Urothelium cell line (cell line): ENCODE measurements at places on chromosomes 5 and 9.

DNA sequence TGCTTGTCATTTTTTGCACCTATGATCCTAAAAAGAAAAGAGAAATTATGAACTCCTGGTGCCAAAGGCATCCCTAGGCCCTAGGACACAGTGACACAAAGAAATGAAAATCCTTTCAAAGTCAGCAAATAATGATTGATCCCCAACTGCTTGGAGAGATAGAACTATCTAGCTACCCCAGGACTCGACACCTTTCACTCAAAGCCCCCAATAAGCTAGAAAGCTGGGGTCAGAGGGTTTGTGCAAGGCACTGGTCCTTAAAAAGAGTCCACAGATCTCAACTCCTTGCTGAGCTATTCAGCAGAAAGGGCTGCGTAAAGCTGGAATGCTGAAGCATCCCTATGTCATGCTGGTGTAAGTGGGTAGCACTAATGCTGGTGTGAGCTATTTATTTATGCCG lies 31.8 kb upstream of the MAP1B start:
- no peak for DNase-seq

GRCh38 chr5:757346-757930 lies 27.1 kb downstream of the ZDHHC11B start:
- peak; percentile 20 for DNase-seq

DNA sequence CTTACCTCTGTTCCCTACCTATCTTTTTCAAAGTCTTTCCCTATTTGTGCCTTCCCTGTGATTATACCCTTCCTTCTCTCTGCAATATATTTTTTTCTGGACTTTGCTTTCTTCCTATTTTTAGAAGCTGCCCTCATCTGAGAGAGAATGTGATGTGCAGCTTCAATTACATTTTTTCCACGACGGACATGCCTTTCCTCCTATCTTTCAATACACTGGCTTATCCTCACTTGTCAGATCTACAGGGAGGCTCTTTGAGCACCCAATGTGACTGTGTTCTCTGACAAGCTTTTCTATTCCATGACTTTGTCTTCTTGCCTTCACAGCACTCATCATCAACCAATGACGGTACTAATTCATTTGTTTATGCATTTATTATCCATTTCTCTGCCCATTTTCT lies 227.9 kb upstream of the CLINT1 start:
- no peak for DNase-seq

DNA sequence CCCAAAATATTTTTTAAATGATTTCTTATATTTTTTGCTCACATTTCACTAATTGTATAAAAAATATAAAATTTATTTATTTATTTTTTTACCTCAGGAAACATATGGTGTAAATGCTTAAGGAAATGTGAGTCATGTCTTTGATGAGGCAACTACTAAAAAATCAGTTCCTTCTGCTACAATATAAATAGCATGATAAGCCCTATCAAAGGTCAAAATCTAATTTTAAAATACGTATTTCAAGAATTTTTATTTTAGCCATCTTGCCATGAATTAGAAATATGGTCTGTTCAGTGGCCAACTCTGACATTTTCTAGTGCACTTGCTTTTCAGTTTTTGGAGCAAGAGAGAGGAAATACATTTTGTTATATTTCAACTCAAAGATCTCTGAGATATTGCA lies 50.5 kb downstream of the PDE4D start:
- DNase-seq, result no peak

- DNase-seq, result no peak
These were observed 335.8 kb downstream of the IRX2 start for GRCh38 chr5:2415678-2416077.

DNA sequence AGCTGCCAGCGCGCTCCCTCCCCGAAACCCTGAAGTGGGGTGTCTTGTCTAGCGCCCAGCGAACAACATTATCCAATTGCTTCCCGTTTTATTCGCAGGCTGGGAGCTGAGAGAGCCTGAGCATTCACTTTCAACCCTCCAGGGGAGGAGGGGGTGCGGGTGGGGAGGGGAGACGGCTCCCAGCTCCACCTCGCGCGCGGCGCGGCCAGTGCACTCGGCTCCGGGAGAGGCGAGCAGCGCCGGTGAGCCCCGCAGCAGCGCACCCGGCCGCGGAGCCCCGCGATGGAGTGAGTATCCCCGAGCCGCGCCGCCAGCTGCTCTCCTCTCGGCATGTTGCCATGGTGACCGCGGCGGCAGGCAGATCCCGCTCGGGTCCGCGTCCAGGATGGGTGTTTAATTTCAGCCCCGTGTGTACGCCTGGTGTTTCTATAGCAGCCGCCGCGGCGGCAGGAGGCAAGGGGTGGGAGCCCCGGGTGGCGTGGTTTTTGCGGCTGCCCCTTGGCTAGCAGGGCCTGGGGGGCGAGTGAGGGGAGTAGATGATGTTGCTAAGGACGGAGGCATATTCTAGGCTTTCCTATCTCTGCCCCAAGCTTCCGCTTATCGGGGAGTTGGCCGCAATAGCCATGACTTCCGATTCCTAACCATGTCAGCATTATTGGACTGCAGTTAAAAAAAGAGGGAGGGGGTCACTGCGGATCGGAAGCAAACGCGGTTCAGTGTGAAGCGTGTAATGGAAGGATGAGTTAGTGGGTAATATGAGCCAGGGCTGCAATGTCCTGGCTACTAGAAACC lies 139.2 kb upstream of the PALM2AKAP2 start:
- peak; percentile 52 for DNase-seq

DNA sequence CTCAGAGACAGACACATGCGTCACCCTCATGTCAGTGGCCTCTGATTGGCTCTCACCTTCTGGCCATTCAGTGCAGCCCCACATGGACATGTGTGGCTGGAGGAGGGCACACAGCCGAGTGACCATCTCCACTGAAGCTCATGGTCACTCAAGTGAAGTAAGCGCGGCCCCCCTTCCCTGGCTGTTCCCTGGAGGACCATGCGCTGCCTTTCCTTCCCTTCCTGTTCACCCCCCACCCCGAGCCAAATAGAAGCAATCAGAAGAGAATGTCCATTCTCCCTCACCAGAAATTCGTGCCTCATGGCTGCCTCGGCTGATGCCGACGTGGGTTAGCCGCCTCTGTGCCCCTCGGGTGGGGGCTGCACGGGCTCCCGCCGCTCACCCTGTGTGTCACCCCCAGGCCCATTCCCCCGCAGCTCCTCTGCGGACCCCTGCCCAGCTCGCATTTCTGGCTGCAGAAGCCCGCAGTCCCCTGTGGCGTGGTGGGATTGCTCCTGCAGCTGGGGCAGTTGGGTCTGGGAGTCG lies 12.5 kb upstream of the COL5A1 start:
- no peak for DNase-seq

GRCh38 chr9:84940294-84940693 lies 270.8 kb downstream of the NTRK2 start:
- DNase-seq, result peak; percentile 44

DNA sequence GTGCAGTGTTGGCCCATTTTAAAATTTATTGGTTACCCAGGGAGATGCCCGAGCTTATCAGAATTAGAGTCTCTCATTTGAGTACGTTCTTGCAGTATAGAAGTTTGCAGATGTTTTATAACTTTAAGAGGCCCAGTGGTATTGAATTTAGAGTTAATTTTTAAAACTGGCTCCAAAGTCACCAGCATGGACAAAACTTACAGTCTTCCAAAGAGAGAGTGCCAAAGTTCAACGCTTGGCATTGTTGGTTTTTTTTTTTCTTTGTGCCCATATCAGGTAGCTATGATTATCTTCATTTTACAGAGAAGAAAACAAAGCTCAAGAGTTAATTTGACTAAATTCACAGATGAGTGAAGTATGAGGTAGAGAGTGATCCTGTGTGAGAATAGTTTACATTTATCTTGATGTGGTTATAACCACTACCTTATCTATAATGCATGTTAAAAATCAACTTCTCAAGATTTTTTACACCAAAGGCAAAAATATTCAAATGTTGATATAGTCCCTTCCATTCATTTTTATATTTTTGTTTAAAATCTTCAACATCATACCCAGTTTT lies 273.7 kb upstream of the DMRT1 start:
- DNase-seq, result no peak

- no peak for DNase-seq
These were observed 20.5 kb downstream of the C1QTNF2 start for GRCh38 chr5:160349935-160350303.

GRCh38 chr5:87746891-87747377 lies 334.2 kb upstream of the CCNH start:
- DNase-seq, result peak; percentile 38

DNA sequence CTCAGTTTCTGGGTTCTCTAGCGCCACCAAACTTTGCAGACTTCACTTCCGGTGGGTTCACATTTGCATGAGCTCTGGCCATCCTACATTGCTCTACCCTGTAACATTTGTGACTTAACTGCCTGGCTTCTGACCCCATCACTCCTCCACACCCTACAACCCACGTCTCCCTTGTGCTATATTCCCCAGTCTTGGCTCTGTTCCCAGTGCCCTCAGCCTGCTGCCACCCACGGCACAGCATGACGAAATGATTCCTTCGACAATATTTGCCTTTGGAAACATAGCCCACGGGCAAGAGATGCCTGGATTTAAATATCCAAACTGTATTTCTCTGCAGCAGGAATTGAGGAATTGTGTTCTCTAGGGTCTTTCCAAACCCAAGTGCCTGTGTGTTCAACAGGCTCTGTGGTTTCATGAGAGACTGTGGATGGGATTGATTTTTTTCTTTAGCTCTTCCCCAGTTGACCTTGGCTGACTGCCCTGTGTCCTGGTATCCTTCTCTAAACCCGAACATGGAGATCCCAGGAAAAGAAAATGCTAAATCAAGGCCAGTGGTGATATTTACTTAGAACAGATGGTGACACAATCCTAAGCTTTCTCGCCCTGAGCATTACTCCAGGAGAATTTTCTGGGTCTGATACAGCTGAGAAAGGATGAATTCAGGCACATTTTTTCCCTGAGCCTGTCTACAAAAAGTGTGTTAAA lies 44.4 kb upstream of the GRIA1 start:
- DNase-seq, result peak; percentile 16

- DNase-seq, result peak; percentile 11
These were observed 281.7 kb downstream of the PARP8 start for GRCh38 chr5:50947906-50948683.

DNA sequence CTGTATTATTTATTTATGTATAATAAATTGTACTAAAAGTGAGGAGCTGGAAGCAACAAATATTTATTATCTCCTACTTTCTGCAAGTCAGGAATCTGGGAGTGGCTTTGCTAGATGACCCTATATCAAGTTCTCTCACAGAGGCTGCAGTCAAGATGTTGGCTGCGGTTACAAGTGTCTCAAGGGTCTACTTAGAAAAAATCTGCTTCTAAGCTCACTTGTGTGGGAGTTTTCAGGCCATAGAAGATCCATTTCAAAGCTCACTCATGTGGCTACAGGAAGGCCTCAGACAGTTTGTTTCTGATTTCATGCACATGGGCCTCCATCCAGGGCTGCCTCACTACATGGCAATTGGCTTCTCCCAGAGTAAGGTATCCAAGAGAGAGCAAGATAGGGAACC lies 551.1 kb downstream of the CAAP1 start:
- no peak for DNase-seq

DNA sequence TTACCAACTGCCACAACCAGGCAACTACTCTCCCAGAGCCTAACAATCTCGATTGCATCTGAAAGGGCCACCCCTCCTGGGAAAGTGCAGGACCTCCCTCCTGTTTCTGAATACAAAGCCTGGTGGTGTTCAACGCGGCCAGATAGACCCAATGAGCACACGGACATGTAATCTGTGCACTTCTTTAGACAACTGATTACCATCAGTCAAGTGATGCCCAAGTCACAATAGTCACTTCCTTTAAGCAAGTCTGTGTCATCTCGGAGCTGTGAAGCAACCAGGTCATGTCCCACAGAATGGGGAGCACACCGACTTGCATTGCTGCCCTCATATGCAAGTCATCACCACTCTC lies 739 bp downstream of the C9orf72 start:
- peak; percentile 60 for DNase-seq

- DNase-seq, result no peak
These were observed 90.7 kb upstream of the MOCS2 start for GRCh38 chr5:53200306-53200705.

GRCh38 chr5:135174315-135175096 lies 140.5 kb upstream of the PITX1 start:
- DNase-seq, result no peak

DNA sequence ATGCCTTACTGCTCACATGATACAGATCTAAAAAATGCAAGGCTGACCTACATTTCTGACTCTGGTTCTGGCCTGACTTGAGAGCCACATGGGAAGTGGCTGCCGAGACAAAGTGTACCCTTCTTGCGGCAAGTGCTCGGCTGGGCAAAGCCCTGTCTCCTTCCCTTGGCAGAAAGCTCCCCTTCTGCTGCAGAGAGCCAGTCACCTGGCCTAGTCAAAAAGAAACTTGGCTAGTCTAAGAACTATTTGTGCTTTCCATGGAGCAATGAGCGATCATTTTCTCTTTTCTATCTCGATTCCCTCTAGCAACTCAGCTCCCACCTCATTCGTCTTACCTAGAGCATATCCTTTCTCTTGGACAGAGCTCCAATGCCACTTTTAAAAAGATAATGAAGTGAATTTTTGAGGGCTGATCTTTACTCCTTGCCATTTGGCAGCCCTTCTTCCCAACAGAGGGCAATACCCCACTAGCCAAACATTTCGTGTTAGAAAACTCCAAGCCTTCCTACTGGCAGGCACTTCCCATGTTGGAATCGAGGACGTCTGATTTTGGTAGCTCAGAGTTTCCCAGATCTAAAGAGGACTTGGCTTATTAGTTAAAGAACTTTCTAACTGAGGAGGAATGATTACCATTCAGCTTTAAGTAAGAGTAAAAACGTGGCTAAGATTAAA lies 108.1 kb upstream of the PRRC1 start:
- DNase-seq, result no peak

GRCh38 chr9:3150074-3150473 lies 306.2 kb upstream of the PUM3 start:
- no peak for DNase-seq

DNA sequence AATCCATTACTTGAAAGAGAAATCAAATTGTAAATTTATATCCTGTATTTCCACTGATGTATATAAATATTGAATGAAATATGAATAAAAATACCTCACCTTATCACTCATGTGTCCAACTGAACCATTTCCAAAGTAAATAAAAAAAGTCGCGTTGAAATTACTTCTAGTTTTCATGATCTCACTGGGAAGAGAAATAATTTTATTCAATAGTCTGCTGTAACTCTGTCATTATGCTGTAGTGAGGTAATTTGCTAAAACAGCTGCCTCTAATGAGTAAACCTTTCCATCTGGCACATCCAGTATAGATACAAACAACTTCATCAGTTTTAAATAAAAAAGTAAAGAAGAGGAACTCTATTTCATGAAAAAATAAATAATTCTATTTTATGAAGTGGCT lies 611.5 kb downstream of the ZNF608 start:
- no peak for DNase-seq

GRCh38 chr9:121242219-121242958 lies 25.6 kb upstream of the GSN start:
- DNase-seq, result no peak

GRCh38 chr9:89328064-89328463 lies 9.8 kb downstream of the SECISBP2 start:
- DNase-seq, result no peak
